Activated CD4-positive, alpha-beta T cell treated with anti-CD3 and anti-CD28 coated beads for 24 hours (primary cell): ENCODE measurements at places on chromosomes 6 and 20.

DNA sequence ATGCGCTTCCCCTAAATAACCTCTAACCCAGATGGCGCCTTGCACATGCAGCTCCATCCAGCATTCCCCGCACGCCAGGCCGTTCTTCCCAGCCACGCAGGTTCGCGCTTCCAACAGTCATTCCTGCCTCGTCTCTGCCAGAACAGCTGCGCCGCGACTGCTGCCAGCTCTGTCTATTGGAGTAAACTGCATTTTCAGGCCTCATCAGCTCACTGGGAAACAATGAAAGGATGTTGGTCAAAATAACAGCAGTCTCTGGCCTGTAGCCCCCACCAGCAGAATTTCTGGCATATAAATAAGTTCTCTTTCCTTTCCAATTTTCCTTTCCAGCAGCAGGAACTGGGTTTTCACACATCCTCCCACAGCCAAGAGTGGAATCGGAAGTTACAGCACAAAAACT, 14.6 kb downstream of the NRSN1 start:
- DNase-seq: no peak

- no peak for DNase-seq
Observed at GRCh38 chr20:60480950-60481742, 522.9 kb downstream of the CDH26 start.

GRCh38 chr20:11356061-11356460, 561.6 kb upstream of the BTBD3 start:
- no peak for DNase-seq

- DNase-seq: no peak
Observed at GRCh38 chr6:83708970-83709747, at the start of gene SNAP91. SNAP91 (minus strand) TSS chr6:83709101; CDS start chr6:83707927, 1,174 bp downstream.

GRCh38 chr6:108689272-108690161, 128.8 kb downstream of the FOXO3 start:
- no peak for DNase-seq

GRCh38 chr20:47041396-47041899, 146.8 kb downstream of the EYA2 start:
- no peak for DNase-seq

DNA sequence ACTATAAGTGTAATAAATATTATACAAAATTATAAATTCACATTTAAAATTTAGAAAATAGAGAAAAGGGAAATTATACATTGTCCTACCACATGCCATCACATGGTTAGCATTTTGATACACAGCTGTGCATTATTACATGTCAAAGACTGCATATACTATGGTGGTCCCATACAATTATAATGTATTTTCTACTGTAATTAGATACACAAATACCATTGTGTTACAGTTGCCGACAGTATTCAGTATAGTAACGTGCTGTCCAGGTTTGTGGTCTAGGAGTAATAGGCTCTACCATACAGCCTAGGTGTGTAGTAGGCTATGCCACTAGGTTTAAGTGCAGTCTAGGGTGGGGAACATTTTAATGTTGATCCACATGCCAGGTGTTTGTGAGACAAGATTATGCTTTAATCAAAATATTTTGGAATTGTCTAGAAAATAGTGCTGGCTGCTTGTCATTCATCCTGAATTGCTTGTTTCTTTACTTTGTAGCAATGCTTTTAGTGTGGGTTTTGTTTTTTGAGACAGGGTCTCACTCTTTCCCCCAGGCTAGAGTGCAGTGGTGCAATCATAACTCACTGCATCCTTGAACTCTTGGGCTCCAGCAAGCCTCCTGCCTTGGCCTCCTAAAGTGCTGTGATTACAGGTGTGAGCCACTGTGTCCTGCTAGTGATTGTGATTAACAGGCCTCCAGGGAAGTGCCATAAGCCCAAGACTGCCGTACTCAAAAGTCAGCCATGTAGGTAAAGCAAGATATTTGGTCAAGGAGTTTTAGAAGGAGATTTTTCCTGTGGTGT, 39.0 kb downstream of the DSTN start:
- no peak for DNase-seq

GRCh38 chr20:17628101-17628841, 53.8 kb downstream of the RRBP1 start:
- DNase-seq: no peak

- DNase-seq: no peak
Observed at GRCh38 chr6:121639021-121639420, 203.6 kb downstream of the GJA1 start.

GRCh38 chr20:14291502-14291901, 45.9 kb downstream of the FLRT3 start:
- no peak for DNase-seq

GRCh38 chr6:33905071-33905609, 101.3 kb upstream of the MLN start:
- DNase-seq: no peak

- peak; percentile 4 for DNase-seq
Observed at GRCh38 chr6:152552616-152553209, 84.4 kb downstream of the SYNE1 start.

GRCh38 chr6:7004581-7005297, 103.0 kb upstream of the RREB1 start:
- DNase-seq: no peak

- no peak for DNase-seq
Observed at GRCh38 chr6:128558021-128558420, 37.6 kb upstream of the PTPRK start.

GRCh38 chr6:686497-686896, 6.4 kb downstream of the EXOC2 start:
- no peak for DNase-seq

GRCh38 chr20:31923388-31924331, 28.2 kb downstream of the PDRG1 start:
- DNase-seq: no peak

- DNase-seq: no peak
Observed at GRCh38 chr6:153511896-153512496, 380.9 kb upstream of the RGS17 start.

DNA sequence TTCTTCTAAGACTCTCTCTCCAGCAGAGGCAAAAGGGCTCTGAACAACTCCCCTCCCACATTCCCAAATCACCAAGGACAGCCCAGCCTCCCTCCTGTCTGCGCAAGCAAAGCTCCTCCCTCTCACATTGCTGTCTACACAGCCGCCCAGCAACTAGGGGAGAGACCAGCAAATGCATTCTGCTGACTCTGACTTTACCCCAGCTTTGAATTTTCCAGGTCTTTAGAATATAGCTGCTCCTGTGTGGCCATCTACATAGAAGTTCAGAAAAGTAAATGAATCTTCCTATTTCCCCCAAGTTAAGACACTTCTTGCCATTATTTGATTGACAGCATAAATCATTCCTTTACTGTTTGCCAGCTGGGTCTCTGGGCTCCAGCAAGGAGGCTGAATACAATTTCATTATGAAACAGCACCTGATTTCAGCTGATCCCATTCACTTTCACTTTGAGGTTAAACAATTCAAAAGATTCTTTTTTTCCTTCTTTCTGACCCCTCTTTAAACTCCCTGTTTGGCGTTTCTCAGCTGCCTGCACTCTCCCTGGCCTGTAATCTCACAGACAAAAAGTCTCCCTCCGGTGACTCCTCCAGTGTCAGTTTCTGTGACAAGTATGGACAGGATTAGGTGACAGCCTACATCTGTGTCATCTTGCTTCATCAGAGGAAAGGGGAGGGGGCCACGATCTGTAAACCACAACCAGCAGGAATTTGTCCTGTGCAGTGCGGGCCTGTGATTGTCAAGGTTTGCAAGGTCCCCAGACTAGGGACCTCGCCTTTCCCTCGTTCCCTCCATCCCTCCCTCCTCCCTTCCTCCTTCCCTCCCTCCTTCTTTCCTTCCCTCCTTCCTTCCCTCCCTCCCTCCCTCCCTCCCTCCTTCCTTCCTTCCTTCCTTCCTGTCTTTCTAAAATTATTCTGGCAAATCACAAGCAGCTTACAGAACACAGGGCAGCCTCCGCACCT, 205.6 kb upstream of the RIN2 start:
- no peak for DNase-seq

DNA sequence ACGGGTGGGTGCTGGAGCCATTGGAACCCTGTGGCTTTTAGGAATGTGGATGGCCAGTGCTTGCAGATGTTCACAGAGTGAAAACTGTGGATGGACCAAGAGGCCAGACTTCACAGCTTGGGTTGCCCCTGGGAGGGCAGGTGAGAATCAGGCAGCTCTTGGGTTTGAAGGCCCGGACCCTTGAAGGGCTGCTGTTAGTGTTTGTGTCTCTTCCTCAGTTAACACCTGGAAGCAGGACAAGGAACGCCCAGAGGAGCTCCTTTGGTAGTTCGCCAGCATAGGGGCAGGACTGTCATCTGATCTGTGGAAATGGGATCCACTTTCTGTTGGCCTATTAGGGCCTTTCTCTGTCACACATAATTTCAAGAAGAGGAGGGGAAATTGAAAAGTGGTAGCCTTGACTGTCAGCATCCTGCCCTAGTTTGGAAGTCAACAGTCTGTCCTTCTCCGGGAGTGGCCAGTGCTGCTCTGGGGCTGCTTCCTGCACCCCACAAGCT, 43.6 kb downstream of the RIOK1 start:
- no peak for DNase-seq

- DNase-seq: no peak
Observed at GRCh38 chr6:152669895-152670294, 27.8 kb upstream of the MYCT1 start.

GRCh38 chr6:17303444-17303843, 22.3 kb downstream of the RBM24 start:
- no peak for DNase-seq

DNA sequence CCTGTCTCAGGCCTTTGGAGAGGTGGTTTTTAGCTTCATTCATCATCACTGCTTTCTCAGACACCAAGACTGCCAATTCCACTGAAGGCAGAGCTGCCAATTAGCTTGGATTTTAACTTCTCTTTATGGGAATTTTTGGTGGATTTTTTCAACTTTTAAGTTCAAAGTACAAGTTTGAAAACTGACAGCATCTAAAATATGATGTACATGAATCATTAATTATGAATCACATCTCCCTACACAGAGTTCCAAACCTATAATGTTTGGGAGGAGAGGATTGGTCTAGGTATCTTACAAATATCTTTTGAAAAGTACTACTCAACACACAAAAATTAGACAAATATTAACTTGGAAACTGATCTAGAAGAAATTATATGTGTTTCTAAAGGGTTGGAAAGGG, 25.5 kb downstream of the CNKSR3 start:
- no peak for DNase-seq

DNA sequence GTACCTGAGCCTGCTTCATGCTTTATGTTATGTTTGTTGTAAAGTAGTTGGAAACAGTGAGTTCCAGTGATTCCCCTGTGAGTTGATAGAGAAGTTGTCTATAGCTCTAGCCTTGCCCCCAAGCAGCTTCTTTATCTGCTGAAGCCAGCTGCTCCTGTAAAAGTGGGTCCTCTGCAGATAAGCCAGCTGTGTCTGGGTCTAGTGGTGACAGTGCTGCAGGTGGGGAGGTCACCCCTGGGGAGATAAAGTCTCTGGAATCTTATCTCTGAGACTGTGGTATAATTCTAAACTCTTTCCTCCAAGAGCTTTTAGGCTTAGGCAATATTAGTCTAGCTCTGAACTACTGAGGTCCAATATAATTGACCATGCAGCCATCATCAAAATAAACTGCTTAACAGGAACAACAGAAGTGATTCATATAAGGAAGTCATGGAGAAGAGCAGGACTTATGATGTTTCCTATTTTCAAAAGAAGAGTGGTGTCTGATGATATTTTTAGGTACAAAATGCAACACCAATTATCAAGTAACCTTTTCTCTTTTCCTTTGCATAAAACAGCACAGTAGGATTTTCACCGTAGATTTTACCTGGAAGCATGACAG, 44.2 kb upstream of the TMEM217 start:
- no peak for DNase-seq

GRCh38 chr6:133099573-133099972, 141.6 kb upstream of the EYA4 start:
- DNase-seq: no peak

DNA sequence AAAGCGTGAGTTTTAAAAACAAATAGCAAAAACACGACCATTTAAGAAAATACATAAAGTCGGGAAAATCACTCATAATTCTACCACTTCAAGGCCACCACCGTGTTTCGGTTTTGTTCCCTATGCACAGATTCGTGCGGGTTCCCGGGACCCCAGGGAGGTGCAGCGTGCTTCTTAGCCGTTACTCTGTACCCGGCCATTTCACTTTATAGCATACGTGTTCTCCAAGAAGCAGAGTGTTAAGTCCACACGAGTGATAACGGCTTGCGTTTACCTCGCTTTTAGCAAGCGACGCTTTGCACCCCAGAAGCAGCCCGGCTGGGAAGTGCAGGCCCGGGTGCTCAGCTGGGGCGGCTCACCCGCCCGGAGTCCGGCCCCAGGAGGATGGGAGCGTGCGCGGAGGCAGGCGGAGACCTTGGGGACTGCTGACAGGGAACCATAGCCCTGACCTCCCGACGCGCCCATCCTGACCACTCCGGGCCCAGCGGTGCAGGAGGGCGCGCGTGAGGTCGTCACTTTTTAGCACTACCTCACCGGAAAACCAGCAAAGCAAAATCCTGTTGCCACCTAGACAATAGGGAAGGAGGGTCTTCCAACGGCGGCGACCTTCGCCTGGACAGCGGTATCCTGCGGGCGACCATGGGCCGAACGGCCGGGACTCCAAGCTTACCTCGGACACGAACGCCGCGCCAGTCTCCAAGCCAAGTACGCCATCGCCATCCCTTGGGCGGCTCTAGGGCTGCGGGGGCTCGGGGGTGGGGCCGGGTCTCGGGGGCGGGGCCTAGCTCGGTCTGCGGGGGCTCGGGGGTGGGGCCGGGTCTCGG, at the start of gene ECI2:
Gene ECI2 (minus strand): TSS at position 735 of the 824 bp plus-strand sequence. CDS start 15 bp downstream, at position 720.
- DNase-seq: peak; percentile 21

- DNase-seq: no peak
Observed at GRCh38 chr6:161254464-161255253, 19.2 kb downstream of the AGPAT4 start.

- DNase-seq: peak; percentile 38
Observed at GRCh38 chr20:34536798-34537394, 20.7 kb downstream of the DYNLRB1 start.

- DNase-seq: no peak
Observed at GRCh38 chr6:45808917-45809316, 206.7 kb downstream of the CLIC5 start.

DNA sequence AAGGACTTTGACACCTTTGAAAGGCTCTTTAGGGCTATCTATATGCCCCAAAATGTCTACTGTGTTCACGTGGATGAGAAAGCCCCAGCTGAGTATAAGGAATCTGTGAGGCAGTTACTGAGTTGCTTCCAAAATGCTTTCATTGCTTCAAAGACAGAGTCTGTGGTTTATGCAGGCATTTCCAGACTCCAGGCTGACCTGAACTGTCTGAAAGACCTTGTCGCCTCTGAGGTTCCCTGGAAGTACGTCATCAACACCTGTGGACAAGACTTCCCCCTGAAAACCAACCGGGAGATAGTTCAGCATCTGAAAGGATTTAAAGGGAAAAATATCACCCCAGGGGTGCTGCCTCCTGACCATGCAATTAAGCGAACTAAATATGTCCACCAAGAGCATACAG, 65.2 kb downstream of the GCNT2 start:
- DNase-seq: no peak
